ENCODE measurements at places on chromosomes 7 and 10. TPM values are rescaled to one million over a fixed set of nuclear protein-coding genes. Genes with fewer than 3 reads are reported as not detected.

GRCh38 chr7:94511718-94512117, 2.1 kb downstream of the CASD1 start:
- H3K4me3 ChIP-seq = no peak overlapping the region
- H3K36me3 ChIP-seq = no peaks in the 10 kb centered on the region
- H3K27ac ChIP-seq = no peak overlapping the region
- H3K27me3 ChIP-seq = no peaks in the 10 kb centered on the region

GRCh38 chr7:17101207-17101696, 197.2 kb upstream of the AHR start:
- no peak for DNase-seq
- H3K36me3 ChIP-seq = no peaks in the 10 kb centered on the region
- H3K4me1 ChIP-seq = no peaks in the 10 kb centered on the region
- no peak overlapping the region for H3K27ac ChIP-seq

- DNase-seq = peak; percentile 67
- no peaks in the 10 kb centered on the region for H3K4me1 ChIP-seq
- no peak overlapping the region for H3K4me3 ChIP-seq
Measured at GRCh38 chr10:132281915-132282666, 25.7 kb downstream of the STK32C start.

DNA sequence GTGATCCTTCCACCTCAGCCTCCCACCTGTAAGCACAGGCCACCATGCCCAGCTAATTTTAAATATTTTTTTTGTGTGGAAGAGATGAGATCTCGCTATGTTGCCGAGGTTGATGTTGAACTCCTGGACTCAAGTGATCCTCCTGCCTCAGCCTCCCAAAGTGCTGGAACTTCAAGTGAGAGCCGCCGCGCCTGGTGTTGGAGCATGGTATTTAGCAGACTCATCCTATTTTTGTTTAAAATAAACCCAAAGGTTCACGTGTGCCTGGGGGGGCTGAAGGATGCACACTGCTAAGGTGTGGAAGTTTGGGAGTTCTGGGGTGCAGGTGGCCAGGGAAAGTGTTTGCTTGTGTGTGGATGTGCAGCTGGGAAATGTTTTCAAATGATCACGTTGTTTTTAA, 18.1 kb downstream of the PDGFA start:
- no peak overlapping the region for H3K4me3 ChIP-seq
- no peaks in the 10 kb centered on the region for H3K4me1 ChIP-seq
- DNase-seq = peak; percentile 18

DNA sequence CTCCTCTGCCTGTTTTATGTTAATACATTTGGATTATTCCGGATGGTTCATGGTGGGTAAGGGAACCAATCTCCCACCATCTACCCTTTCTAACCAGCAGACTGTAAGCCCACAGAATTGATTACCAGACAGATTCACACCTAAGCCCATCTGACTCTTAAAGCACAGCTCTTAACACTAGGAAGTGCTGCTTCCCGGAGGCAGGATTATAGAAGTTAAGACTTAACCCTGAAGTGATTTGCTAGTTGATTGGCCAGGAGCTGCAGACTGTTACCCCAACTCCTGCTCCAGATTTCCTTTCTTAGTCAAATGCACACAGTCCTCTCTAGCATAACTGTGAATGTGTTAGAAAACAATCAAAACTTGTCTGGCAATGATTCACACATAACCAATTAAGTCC, 221.7 kb downstream of the CDK14 start:
- H3K27ac ChIP-seq = no peak overlapping the region
- no peak for DNase-seq
- H3K4me3 ChIP-seq = no peak overlapping the region
- no peaks in the 10 kb centered on the region for H3K27me3 ChIP-seq
- H3K4me1 ChIP-seq = no peaks in the 10 kb centered on the region

GRCh38 chr7:39664057-39664456, 40.7 kb downstream of the RALA start:
- no peak for DNase-seq
- H3K4me1 ChIP-seq = peaks cover 2% of the 10 kb centered on the region
- H3K4me3 ChIP-seq = no peak overlapping the region

- no peaks in the 10 kb centered on the region for H3K27me3 ChIP-seq
- no peak for DNase-seq
- no peak overlapping the region for H3K4me3 ChIP-seq
- H3K36me3 ChIP-seq = no peaks in the 10 kb centered on the region
Measured at GRCh38 chr10:60463746-60464145, 74.1 kb upstream of the ANK3 start.

GRCh38 chr7:158784270-158784669, 45.0 kb downstream of the ESYT2 start:
- no peaks in the 10 kb centered on the region for H3K27me3 ChIP-seq
- H3K36me3 ChIP-seq = no peaks in the 10 kb centered on the region
- no peak for DNase-seq
- no peak overlapping the region for H3K4me3 ChIP-seq
- H3K4me1 ChIP-seq = no peaks in the 10 kb centered on the region
- H3K27ac ChIP-seq = peak overlapping the region; percentile 63

The TFPI2 gene
- total RNA-seq = 5.8 TPM

The OR13A1 gene
- not detected for total RNA-seq

All from aorta (tissue), 5 donors.